ENCODE measurements at places on chromosomes 6 and 20.
A peak's percentile ranks its signal among the peaks of the same experiment; 100 is the strongest.

GRCh38 chr6:52994031-52994838 lies 849 bp downstream of the GSTA4 start:
- no peak for DNase-seq

DNA sequence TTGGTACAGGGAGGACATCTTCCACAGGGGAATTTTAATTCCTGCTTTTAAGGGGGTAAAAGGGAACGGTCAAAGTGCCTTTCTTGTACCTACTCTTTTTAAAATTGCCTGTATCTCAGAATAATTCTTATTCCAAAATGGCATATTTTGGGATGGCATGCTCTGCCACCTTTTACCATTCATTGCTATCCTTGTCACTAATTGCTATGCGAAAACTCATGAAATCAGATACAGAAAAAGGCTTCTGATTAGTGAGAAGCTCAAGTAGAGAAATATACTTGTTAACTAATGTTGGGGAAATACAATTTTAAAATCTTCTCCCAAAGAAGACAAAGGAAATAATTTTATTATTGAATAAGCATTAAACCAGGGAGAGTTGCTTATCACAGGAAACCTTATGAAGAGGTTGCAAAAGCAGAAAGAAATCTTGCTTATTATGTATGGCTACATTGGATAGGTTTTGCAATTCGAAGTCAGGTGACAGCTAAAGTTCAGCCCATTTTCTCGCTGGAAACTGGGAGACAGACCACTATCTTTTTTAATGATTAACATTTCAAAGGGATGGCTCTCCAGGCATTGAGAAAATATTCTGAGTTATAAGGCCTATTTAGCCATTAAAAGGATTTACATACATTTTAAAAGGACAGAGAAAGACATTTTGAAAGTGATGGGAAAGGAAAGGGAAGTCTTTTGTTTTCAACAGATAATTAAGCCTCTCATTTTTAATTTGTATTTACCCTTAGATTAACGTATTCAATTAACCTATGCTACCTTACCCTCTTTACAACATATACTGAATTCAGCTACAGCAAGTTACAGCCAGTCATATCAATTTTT lies 110.3 kb upstream of the PRSS16 start:
- DNase-seq = no peak

- no peak for DNase-seq
Measured at GRCh38 chr20:17934141-17934862, 34.3 kb downstream of the SNX5 start.

GRCh38 chr6:132673376-132674094 lies 14.6 kb upstream of the TAAR1 start:
- no peak for DNase-seq

GRCh38 chr6:159169193-159169555 lies at the start of gene FNDC1:
TSS of gene FNDC1 (plus strand) at chr6:159169400. CDS start at chr6:159169597, 197 bp downstream.
- DNase-seq = no peak

DNA sequence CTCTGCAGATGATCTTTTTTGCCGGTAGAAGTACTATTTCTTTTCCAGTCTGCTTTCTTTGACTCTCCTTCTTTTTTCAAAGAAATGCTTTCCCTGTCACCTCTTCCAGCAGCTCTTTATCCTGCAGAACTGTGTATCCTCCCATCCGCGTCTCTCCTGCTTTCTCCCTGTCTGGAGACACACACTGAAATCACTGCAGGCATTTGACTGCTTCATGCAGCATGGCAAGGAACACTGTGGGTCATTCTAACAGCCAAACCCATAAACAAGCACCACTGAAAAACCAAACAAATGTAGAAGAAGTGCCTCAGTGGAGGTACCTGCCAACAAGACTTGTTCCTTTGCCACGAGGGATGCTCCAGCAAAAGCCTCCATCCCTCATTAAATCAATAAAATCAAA lies 403.7 kb upstream of the CITED2 start:
- DNase-seq = no peak

- no peak for DNase-seq
Measured at GRCh38 chr6:103675807-103676406, 1183.8 kb downstream of the HACE1 start.

DNA sequence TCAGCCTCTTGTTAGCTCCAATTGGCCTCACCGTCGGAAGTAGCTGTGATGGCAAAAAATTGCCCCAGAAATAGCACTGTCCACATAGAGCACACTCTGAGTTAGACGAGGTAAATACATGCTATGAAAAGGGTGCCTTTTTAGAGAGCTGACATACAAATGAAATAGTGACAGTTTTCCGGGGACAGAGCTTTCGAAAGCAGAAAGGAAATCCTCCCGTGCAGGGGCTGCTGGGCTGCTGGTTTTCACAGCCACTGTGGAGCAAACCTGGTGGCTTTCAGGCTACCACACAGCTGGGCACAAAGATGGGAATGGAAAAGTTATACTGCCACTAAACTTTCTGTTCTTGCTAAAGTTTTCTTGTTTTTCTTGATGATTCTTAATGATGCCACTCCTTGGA lies 8.3 kb downstream of the SLPI start:
- no peak for DNase-seq

GRCh38 chr6:45712786-45713185 lies 302.9 kb downstream of the CLIC5 start:
- no peak for DNase-seq

DNA sequence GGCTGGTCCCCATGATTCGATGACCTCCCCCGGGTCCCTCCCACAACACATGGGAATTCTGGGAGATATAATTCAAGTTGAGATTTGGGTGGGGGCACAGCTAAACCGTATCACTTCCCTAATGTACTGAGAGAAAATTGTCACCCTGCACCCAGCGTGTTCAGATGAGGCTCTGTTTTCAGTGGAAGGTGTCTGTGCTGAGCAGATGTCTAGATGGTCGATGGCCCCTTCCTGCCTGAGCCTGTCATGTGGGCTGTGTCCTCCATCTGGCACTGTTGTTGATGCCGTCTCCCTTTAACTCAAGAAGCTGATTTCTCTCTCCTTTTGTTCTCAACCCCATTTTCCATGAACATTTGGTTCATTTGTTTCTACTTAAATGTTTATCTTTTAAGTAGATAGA lies 37.0 kb downstream of the TMEM181 start:
- no peak for DNase-seq

- DNase-seq = no peak
Measured at GRCh38 chr20:17771206-17772004, 71.6 kb downstream of the BANF2 start.

DNA sequence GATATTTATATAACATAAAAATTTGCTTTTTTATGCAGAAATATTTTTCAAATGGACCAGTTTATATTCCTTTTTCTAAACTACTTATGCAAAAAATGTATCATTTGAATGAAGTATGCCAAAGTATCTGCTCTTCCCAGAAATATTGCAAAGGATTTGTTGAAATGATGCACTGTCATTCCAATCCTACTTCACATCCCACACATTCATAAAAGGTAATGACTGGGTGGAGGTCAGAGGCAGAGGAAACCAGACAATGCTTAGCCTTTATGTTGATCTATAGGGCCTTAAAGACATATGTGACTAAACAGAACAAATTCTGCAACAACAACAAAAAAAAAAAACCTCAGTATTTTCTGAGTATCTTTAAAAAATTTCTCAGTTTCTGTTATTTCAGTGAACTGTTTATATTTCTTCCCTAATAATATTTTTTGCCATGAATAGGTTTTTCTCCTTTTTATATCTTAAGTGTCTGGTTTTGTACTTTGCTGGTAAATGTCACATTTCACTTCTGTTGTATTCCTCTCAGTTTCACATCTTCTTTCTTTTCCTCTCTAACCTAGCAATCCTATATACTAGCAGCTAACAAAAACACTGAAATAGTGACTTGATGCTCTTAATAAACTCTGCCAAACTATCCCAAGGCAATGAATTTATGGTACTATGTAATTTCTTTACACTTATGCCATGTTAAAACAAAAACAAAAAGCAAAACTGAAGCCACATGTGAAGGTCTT lies 374.1 kb downstream of the BCKDHB start:
- DNase-seq = no peak

DNA sequence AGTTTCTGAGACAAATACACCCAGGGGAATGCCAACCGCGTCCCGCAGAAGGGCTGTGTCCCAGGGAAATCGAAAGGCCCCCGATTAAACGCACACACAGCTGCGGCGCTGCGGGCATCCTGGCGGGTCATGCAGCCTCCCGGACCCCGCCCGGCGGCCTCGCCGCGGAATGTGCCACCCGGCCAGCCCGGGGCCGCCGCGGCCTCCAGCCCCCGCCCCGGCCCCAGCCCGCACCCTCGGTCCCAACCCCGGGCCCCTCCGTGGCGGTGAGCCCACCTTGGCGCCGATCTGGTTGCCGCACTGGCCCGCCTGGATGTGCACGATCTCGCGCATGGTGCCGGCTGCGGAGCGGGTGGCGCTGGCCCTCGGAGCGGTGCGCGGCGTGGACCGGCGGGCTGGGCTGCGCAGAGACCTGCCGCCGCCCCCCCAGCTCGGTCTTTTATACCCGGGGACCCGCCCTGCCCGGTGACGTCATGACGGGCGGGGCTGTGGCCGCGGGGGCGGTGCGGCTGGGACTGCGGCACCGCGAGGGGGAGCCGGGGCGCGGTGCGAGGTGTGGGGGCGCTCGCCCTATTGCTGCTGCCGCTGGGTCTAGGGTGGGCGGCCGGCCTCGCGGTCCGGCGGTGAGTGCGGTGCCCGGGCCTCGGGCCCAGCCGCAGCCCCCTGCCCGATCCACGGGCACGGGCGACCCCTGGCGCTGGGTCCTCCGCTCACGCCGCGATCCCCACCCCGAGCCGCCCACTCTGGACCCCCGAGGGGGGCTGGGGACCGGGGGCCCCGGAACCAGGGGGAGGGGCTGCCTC lies at the start of gene TUBB2A:
TUBB2A (minus strand) TSS at position 414 of the 803 bp plus-strand sequence; CDS start at position 333, 81 bp downstream.
- DNase-seq = peak; percentile 69

- no peak for DNase-seq
Measured at GRCh38 chr6:31965700-31966099, 6.2 kb downstream of the DXO start.

- peak; percentile 44 for DNase-seq
Measured at GRCh38 chr6:27374824-27375612, 13.5 kb upstream of the ZNF391 start.

DNA sequence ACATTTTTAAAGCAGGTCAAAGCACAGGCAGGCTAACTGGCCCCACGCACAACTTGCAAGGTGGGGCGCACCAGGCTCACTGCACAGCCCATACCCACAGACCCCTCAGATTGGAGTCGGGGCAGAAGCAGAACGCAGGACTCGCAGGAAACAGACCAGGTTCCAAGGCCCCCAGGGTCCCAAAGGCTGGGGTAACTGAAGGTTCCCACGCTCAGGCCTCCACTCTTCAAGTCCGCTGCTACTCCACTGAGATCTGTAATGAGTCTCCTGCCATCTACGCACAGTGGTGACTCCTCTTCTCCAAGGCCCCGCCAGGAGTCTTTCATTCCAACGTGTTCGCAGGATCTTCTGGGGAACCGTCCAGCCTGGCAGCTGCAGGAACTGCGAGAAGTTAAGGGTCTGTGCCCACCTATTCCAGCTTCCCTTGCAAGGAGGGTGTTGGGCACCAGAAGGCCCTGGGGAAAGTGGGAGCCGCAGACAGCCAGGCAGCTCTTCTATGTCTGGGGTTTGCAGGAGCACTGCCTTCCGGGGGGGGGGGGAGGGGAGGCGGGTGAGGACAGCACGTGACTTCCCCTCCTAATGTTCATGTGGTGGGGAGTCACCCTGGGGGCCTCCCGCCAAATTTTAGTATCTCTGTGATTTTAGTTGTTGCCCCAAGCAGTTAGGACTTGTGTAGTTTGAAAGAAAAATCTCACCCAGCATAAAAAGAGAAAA lies 2.0 kb upstream of the TAF4 start:
- DNase-seq = no peak

- DNase-seq = no peak
Measured at GRCh38 chr20:15616626-15617025, 956.6 kb downstream of the KIF16B start.

- DNase-seq = no peak
Measured at GRCh38 chr6:93621442-93621841, 202.1 kb upstream of the EPHA7 start.

DNA sequence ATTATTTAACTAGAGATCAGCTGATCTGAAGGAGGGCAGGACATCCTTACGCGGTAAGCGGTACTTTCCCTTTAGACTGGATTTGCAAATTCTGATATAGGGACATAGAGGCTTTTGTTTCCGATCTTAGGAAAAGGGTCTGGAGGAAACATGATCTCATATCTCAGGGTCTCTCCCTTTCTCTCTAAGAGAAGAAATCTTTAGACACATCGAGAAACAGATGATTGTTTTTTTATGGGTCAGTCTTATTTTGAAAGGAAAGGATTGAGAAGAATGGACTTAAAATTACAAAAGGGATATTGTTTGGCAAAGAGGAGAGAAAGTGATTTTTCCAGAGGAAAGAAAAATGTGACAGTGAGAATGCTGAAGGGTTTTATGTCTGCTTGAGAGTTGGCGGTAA lies 83.9 kb upstream of the OGFRL1 start:
- DNase-seq = no peak

DNA sequence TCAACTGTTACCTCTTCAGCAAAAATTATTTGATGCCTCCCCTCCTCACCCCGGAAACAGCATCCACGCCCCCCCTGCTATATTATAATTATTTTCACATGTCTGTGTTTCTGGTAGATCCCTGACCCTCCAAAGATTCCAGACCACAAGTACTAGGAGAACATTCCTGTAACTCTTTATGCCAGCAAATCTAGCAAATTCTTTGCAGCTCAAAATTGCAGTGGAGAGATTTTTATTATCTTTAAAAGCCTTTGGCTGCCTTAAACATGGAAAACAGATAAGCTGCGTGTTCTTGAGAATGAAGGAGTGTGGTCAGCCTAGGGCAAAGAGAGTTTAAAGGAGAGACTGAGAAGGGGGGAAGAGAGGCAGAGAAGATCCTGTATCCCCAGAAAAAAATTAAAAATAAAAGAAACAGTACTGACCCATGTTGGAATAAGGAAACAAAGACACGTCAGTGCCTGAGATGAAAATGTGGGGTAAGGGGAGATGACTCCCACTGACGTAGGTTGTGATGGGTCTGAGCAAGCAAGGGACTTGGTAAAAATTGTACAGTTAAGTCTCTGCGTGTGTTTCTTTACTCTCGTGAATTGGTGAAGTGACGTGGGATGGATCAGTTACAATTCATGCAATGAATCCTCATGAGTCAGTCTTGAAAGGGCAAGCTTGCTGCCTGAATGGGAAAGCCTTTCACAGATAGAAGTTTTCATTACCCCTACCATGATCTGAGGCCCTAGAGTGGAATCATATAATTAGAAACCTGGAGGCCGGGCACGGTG lies 8.3 kb downstream of the ID4 start:
- no peak for DNase-seq

DNA sequence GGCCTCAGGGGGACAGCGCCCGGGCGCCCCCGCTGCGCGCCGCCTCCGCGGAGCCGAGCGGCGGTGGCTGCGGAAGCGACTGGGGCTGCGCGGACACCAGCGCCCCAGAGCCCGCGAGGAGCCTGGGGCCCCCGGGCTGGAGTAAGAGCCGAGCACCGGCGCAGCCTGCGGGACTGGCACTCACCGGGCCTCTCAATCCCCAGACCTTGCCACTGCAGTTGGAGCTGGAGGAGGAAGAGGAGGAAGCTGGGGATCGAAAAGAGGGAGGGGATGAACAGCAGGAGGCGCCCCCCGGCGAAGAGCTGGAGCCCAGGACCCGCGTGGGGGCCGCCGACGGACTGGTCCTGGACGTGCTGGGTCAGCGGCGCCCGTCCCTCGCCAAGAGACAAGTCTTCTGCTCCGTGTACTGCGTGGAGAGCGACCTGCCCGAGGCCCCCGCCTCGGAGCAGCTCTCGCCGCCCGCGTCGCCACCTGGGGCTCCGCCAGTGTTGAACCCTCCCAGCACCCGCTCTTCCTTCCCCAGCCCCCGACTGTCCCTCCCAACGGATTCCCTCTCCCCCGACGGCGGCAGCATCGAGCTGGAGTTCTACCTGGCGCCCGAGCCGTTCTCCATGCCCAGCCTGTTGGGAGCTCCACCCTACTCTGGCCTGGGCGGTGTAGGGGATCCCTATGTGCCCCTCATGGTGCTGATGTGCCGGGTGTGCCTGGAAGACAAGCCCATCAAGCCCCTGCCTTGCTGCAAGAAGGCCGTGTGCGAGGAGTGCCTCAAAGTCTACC lies 590 bp downstream of the RNF217 start:
- no peak for DNase-seq

Data from stimulated activated CD4-positive, alpha-beta T cell treated with anti-CD3 and anti-CD28 coated beads, TNF-alpha, amount 100 ng/mL, for 1 hour (primary cell).